ENCODE measurements at places on chromosomes 2 and 18.

DNA sequence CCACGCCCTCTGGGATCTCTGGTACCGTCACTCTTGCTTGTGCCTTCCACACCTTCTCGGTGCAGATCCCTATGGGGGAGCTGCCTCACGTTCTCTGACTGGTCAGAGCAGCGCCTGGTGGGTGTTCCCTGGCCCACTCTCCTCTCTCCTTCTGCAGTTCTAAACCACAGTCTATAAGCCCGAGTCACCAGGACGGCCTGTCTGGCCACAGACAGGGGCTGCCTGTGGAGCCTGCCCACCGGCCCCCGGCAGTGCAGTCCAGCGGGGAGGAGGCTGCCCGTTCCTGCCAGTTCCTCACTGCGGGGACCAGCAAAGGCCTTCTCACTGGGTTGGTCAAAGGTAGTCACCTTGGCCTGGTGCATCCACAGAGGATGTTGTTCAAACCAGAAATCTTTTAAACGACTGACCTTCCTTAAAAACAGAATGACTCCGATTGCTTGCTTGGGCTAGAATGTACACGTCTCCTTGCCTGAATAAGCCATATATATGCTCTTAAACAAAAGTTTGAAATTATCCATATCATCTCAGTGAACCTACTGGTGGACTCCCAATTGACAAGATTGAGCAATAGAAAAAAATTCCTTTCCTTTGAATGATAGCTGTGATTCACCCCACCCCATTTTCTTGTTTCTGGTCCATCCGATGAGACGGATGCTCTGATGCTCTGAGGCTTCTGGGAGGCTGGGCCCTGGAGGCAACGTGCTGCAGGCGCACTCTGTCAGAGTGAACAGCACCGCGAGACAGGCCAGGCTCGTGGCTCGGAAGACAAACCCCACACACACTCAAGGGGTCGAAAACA lies 61.2 kb downstream of the RALBP1 start:
- DNase-seq, result no peak

DNA sequence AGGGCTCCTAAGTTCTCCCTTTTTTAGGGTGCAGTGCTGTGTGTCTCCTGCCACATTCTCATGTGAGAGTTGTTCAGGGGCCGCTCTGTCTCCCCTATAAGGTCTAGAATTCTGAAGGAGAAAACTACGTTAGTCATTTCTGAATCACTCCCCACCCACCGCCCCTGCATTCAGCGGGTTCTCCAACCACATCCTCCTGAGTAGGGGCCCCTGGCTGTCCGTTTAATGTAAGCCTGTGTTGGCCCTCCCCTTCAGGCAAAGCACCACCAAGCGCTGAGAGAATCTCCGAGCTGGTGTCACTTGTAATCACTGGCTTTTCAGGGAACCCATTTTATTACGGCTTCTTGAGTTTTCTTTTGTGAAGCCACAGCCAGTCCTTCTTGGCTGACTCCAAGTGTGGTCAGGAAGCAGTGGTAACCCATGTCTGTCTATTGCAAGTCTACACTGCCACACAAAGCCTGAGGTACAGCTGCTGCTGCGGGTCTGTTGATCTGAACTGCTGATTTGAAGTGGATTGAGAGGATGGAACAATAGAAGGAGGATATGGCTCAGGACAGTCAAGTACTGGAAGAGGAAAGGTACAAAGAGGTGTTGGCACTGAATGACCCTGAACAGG lies 16.9 kb downstream of the LCT start:
- peak; percentile 51 for DNase-seq

DNA sequence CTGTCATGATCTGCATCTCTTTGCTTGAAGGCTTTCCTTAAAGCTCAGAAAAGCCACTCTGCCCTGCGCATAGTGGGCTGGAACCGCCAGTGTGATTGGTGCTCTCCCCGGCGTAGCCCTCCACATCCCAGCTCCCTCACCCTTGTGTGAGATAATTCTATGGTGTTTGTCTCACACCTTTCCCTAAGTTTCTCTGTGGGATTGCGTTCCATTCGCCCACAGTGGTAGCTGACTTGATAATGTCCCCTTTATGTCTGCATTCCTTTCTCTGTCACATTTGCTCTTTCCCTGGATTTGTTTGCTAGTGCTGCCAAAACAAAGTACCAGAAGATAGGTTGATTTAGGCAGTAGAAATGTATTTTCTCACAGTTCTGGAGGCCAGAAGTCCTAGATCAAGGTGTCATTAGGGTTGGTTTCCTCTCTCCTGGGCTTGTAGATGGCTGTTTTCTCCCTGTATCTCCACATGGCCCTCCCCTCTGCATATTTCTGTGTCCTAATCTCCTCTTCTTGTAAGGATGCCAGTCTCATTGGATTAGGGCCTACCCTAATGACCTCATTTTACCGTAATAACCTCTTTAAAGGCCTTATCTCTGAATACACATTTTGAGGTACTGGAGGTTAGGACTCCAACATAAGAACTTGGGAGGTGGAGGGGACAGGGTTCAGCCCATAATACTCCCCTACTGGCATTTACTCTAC lies 7.4 kb upstream of the TMEM87B start:
- no peak for DNase-seq

GRCh38 chr2:148796735-148797512 lies 78.1 kb upstream of the KIF5C start:
- DNase-seq, result peak; percentile 7

GRCh38 chr18:31876707-31877106 lies 66.2 kb downstream of the TRAPPC8 start:
- DNase-seq, result no peak

DNA sequence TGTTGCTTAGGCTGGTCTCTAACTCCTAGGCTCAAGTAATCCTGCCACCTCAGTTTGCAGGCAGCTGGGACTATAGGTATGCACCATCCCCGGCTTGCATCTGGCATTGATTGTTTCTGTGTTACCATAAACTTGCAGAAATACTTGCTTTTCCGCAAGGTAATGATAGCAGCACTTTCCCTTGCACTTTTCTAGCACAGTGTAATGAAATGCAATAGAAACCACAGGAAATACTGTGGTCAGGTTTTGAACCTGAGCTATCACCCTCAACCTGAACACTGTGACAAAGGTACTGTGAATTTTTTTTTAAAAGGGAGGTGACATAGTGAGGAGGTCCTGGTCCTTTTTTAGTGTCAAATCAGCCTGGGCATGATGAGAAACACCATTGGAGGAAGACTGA lies 38.3 kb downstream of the DHRS9 start:
- DNase-seq, result no peak

GRCh38 chr18:41967680-41968079 lies 12.6 kb downstream of the PIK3C3 start:
- DNase-seq, result no peak

GRCh38 chr2:153416071-153416470 lies 62.5 kb downstream of the RPRM start:
- no peak for DNase-seq

DNA sequence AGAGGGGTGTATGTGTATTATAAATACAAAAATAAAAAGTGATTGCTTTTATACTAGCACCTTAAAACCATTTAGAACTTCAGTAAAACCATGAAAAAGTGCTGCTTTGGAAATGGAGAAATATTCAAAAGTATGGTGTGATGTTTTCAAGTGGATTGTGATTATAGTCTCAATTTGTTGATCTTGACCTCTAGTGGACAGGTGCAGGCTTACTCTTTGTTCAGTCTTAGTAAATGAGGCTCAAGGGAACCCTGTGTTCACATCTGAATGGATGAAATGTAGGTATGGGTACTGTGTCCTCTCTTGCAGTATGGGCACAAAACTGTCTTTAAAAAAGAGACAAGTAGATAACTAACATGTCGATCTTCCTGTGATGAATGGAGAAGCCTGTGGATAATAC lies 145.8 kb downstream of the MCFD2 start:
- DNase-seq, result peak; percentile 76

DNA sequence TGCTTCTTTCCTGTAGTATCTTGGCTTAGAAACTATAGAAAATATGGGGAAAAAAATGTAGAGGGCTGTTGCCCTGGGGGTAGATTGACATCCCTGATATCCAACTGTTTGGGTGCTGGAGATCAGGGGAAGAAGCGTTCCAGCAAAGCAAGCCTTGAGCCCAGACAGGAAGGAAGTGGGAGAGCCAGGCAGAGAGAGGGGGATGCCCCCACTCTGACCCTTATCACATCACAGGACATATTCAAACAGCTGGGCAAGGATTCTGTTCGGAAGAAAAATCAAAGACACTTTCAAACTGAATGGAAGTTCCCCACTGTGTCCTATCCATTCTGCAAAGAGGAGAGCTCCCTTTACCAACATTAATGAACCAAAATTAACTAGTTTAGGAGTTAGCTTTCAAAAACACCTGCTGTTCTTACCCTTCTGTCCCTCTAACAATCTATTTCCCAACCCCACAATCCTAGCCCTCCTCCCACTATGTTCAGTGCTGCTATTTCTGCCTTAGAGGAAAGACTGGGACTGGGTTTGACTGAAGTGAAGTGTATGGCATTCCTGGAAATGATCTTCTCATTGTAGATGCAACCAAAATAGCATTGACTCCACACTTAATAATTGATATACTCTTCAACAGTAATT lies 16.9 kb upstream of the KCNG3 start:
- DNase-seq, result no peak

DNA sequence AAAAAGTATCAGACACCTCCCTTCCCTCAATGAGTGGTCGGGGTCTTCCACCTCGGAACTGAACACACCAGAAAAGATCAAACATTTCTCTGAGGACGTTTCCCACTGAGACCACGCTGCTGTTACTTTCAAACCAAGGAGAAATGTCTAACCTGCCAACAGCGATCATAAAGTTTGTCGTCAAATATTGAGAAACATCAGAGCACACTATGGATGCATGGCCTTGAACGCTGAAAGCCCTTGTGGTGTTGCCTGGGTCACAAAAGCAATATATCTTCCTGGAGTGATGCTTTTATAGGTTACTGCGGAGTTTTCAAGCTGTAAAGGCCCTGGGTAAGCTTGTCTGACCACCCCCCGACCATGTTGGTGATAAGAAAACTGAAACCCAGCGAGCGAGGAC lies 70.2 kb upstream of the ID2 start:
- no peak for DNase-seq

- no peak for DNase-seq
Observed at GRCh38 chr2:11397513-11397912, 53.1 kb upstream of the ROCK2 start.

GRCh38 chr2:85921659-85922058 lies 32.9 kb upstream of the ST3GAL5 start:
- DNase-seq, result no peak

DNA sequence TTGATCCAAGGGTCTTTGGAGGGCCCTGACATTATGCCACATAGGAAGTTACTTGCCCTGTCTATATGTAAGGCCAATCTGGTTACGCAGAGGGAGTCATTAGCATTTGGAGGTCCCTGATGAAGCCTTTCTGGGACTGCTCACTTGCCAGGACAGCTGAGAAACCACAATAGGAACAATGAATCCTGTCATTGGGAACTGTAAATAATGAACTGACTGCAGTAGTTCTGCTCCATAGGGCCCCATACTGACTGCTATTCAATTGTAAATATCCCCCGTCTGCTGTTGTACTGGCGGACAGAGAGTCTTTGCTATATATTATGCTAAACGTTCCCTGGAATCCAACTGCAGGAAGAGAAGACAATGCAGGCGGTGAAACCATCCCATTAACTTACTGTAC lies 149.4 kb upstream of the DCC start:
- no peak for DNase-seq
